Fibroblast of the aortic adventitia (primary cell): ENCODE measurements at places on chromosomes 3 and 15. TPM values are rescaled to one million over a fixed set of nuclear protein-coding genes. Genes with fewer than 3 reads are reported as not detected.

Gene LRRC31
- not detected in 2 replicates for total RNA-seq

Gene LIPH
- 0.08 and 0.36 TPM in 2 replicates for total RNA-seq

Gene TMEM108
- total RNA-seq, result not detected in 2 replicates

Gene ESYT3
- 0.27 and 0.65 TPM in 2 replicates for total RNA-seq

Gene TMEM212
- total RNA-seq, result not detected in 2 replicates

Gene B2M
- 2,390 and 3,757 TPM in 2 replicates for total RNA-seq

Gene ACKR2
- total RNA-seq, result under 0.01 and 0.41 TPM in 2 replicates

Gene RBM5
- 104 and 142 TPM in 2 replicates for total RNA-seq

Gene FHIT
- 1.5 and 1.9 TPM in 2 replicates for total RNA-seq

Gene ELL3
- total RNA-seq, result 2.1 and 4.9 TPM in 2 replicates

Gene SRPRB
- total RNA-seq, result 76.7 and 86.9 TPM in 2 replicates

Gene TRAK1
- total RNA-seq, result 23.2 and 51.6 TPM in 2 replicates

Gene SOX2
- not detected in 2 replicates for total RNA-seq

Gene KBTBD12
- under 0.01 TPM in 1 of 2 replicates, not detected in the other for total RNA-seq

Gene PLIN1
- 0.27 and 0.41 TPM in 2 replicates for total RNA-seq

Gene SLC2A2
- total RNA-seq, result not detected in 2 replicates

Gene EPHB1
- 1.2 and 3.0 TPM in 2 replicates for total RNA-seq

Gene MME
- total RNA-seq, result 50.4 and 101 TPM in 2 replicates

Gene FAM3D
- total RNA-seq, result not detected in 2 replicates

Gene PLA2G4D
- not detected in 2 replicates for total RNA-seq

Gene RTP3
- not detected in 2 replicates for total RNA-seq

Gene FES
- total RNA-seq, result 19.0 and 23.1 TPM in 2 replicates

Gene RTP1
- not detected in 2 replicates for total RNA-seq

Gene HRG
- total RNA-seq, result not detected in 2 replicates

Gene CD200R1
- total RNA-seq, result not detected in 2 replicates

Gene GCNT3
- total RNA-seq, result 0.27 and 0.65 TPM in 2 replicates

Gene MITF
- total RNA-seq, result 6.1 and 22.6 TPM in 2 replicates
